Inflammatory macrophage treated with lipopolysaccharide for 4 hours (primary cell): ENCODE measurements at places on chromosomes 4 and X.
A peak's percentile ranks its signal among the peaks of the same experiment; 100 is the strongest.

- no peak for DNase-seq
Measured at GRCh38 chr4:124433044-124433443, 279.5 kb downstream of the ANKRD50 start.

- DNase-seq, result no peak
Measured at GRCh38 chrX:133473451-133473850, 58.2 kb upstream of the GPC4 start.

DNA sequence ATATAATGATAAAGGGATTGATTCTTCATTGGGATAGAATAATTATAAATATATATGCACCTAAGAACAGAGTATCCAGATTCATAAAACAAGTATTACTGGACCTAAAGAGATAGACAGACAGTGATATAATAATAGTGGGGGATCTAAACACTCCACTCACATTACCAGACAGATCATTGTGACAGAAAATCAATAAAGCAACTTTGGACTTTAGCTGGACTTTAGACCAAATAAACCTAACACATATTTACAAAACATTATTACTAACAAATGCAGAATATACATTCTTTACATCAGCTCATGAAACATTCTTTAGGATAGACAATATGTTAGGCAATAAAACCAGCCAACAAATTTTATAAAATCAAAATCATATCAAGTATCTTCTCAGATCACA is 14.6 kb downstream of the AGTR2 start:
- DNase-seq, result no peak

- peak; percentile 0 for DNase-seq
Measured at GRCh38 chrX:148457279-148457678, 43.1 kb upstream of the AFF2 start.

DNA sequence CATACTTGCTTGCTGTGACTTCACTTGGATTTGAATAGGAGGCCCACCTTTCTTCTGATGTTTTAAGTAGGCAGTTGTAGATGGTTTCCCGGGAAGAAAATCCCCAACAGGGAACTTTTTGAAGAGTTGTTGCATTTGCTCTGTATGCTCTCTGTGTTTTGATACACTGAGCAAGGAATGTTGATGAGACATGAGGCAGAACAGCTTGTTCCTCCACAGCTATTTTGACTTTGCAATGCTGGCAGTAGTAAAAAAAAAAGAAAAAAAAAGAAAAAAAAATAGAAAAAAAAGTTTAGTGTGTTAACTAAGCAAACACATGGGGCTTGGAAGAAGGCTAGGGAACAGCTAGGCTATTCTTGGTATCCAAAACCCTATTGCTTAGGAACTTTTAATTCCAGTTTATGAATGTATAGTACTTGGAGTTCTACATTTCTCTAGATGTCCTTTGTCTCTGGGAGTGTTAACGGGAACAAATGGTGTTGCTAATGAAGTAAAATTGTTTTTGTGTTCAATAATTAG is 23.4 kb upstream of the PAQR3 start:
- no peak for DNase-seq

DNA sequence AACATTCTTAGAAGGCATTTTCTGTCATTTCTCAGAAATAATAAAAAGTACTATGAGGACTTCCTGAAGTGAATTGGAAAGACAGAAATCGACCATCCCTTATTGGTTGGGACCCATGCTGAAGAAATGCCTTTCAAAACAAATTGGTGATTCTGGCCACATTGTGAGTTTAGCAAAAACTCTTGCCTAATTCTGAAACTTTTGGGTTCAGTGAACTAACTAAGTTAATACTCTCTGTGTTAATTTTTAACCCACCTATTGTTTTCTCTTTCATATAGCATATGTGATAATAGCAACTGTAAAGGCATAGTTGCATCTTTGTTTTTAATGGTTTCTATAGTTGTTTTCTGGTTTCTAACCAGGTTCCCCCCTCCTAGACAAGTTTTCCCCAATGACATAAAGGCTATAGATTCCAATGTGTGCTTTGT is 129.3 kb upstream of the FAT1 start:
- no peak for DNase-seq

GRCh38 chr4:45876235-45876890 is 247.5 kb downstream of the GABRG1 start:
- DNase-seq, result no peak

- no peak for DNase-seq
Measured at GRCh38 chr4:82500435-82501153, 61.2 kb downstream of the TMEM150C start.

DNA sequence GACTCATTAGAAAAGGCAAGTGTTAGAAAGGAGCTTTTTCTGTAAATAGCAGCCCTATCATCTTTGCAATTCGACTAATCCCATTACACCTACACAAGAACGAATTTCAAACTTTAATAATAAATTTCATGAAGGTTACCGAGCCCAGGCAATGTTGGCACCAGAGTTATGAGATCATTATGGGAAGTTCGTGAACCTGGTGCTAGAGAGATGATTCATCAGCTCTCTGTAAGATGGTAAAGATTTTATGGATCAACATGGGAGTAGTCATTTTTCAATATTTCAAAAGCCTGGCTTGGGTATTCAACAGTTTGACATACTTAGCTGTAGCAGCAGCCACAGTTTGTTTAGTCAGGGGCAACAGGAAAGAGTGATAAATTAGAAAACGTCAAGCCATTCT is 35.8 kb downstream of the AMELX start:
- peak; percentile 8 for DNase-seq

DNA sequence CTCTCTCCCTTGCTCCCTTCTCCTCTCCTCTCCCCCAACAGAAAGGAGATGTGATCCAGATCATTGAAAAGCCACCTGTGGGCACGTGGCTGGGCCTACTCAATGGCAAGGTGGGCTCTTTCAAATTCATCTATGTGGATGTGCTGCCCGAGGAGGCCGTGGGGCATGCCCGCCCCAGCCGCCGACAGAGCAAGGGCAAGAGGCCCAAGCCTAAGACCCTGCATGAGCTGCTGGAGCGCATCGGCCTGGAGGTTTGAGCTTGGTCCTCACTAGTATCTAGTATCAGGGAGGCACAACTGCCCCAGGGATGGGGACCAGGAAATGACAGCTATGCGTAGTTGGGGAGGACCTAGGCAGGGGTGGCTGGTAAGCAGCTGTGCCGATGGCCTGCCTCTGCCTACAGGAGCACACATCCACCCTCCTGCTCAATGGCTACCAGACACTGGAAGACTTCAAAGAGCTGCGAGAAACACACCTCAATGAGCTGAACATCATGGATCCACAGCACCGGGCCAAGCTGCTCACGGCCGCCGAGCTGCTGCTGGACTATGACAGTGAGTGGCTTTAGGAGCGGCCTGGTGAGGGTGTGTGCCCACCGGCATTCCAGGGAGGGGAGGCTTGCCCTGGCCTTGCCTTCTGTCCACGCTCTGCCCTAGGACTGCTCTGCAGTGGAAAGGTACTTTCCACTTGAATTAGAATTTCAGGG is 13.0 kb downstream of the SASH3 start:
- DNase-seq, result no peak

DNA sequence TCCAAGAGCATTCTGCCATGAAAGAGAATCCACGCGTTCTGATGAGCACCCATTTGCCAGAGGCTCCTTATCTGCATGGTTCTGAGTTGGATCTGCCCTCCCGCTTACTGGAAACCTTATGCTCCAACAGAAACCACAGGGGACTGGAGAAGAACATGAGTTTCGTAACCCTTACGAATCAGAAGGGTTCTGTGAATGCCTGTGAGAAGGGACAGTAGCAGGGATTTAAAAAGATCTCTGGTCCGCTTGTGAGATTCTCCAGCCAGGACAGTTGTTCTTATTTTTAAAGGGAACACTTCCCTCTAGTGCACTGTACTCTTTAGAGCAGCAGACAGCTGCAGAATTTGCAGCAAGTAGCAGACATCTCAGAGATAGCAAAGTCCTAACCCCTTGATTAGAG is 22.5 kb upstream of the CENPU start:
- DNase-seq, result no peak

DNA sequence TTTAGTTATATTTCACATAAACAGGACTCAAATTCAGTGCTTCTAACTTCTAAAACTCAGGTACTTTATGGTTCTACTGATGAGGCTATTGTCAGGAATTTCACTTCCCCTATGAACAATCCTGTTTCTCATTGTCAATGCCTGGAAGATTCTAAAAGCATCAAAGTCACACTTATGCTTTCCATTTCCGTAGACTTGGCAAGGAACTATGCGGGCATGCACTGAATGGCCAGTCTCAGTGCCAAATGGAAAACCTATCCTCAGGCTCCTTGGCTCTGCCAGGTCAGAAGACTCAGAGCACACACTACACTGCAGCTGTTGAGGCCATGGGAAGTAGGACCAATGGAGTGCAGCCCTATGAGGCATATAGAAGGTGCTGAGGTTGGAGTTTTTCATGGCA is 97.0 kb upstream of the PTPN13 start:
- DNase-seq, result no peak

GRCh38 chr4:3479358-3480101 is 16.4 kb downstream of the DOK7 start:
- DNase-seq, result no peak

DNA sequence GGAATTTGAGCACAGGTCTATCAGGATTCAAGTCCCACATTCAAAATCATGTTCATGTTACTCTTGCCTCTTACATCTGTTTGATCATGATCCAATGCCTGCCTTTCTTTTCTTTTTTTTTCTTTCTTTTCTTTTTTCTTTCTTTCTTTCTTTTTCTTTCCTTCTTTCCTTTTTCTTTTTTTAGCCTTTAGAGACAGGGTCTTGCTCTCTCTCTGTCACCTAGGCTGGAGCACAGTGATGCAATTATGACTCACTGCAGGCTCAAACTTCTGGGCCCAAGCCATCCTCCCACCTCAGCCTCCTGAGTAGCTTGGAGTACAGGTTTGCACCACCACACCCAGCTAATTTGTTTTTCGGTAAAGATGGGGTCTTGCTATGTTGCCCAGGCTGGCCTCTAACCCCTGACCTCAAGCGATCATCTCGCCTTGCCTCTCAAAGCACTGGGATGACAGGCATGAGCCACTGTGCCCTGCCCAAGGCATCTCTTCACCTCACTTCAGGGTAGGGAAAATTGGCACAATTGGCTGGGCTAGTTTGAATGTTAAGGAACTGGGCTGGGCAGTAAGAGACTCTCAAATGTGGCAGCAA is 359.2 kb downstream of the FBXW7 start:
- DNase-seq, result no peak

DNA sequence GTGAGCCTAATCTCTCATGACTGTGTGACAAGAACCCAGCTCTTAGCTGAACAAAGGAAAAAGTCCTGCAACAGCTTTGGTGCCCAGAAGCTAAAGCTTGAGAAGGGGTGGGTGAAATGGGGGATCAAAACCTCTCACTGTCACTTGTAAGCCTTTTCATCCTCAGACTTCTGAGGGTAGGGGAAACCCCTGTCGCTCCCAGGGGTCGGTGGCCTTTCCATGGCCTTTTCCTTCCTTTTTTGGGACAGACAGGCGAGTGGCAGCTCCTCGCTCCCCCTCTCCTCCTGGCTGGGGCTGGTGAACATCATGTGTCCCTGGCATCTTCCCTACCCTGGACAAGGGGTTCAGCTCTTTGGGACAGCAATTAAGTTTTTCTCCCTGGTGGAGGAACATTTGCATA is 78.2 kb downstream of the FAM47A start:
- no peak for DNase-seq

- DNase-seq, result no peak
Measured at GRCh38 chr4:1763550-1764080, 29.5 kb upstream of the FGFR3 start.

GRCh38 chr4:95363559-95363925 is 185.2 kb downstream of the UNC5C start:
- no peak for DNase-seq

DNA sequence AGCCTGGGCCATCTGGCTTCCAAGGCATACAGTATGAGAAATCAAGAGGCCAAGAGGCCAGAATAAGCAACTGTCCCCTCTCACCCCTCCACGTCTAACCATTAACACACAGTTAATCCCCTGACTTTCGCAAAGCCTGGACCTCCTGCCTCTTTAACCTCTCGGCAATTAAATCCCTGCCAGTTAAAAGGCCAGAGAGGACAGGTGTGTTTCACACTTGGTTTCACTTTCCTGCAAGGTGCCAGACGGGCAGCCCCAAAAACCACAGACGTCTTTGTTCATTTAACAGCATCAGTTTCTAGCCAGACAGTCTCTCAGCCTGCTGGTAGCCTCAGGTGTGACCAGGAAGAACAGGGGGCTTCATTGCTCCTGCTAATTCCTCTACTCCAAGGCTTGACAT is 91.1 kb upstream of the KIT start:
- DNase-seq, result no peak

- DNase-seq, result no peak
Measured at GRCh38 chrX:153945956-153946943, 1.8 kb upstream of the RENBP start.
